NCI-H187 treated with DMSO at 0.1 percent for 48 hours (cell line): ENCODE measurements at places on chromosomes 12 and 14.

- DNase-seq = no peak
Observed at GRCh38 chr12:38123566-38124246, 192.9 kb upstream of the ALG10B start.

- no peak for DNase-seq
Observed at GRCh38 chr12:46574847-46575246, 202.3 kb upstream of the SLC38A2 start.

DNA sequence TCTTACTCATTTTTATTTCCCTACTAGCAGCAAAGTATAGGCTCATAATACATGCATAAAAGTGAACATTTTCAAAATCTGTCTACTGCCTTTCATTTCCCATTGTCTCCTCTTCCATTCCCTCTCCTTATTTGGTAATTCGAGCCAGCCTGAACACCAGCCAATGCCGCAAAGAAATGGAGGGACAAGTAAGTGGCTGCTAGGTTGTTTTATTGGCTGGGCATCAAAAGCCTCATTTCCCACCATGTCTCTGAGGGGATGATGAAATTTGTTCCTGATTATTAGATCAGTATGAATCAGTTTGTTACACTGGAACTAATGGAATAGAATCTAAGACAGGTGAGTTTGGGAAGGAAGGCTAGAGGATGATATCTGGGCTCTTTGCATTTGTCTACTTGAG, 143.5 kb downstream of the KCNA5 start:
- no peak for DNase-seq

DNA sequence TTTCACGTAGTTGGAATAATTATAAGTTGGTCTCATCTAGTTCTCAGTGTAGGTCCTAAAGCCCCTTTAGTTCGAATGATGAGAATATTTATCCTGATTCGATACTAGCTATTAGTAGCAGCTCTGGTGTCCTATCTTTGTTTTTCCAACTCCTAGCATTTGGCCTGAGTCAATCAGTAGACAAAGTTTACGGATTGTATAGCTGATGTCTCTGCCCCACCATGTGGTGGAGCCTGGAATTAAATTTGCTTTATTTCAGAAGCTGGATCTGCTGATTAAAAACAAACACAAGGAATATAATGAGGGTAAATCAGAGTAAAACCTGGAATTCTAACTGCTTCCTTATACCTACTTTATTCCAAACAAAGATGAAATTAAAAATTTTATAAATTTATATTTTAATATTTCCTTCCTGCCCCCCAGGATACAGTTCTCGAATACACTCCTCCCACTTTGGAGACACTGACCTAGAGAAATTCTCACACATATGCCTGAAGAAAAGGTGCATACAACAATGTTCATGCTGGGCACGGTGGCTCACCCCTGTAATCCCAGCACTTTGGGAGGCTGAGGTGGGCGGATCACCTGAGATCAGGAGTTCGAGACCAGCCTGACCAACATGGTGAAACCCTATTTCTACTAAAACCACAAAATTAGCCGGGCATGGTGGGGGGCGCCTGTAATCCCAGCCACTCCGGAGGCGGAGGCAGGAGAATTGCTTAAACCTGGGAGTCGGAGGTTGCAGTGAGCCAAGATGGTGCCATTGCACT, 7.6 kb upstream of the BRMS1L start:
- no peak for DNase-seq

- DNase-seq = no peak
Observed at GRCh38 chr12:4603421-4603820, 41.4 kb downstream of the DYRK4 start.
